Naive B cell (primary cell): ENCODE measurements at places on chromosomes 5 and 9.
A peak's percentile ranks its signal among the peaks of the same experiment; 100 is the strongest.

- DNase-seq = no peak
Observed at GRCh38 chr9:35757226-35757891, 3.3 kb upstream of the MSMP start.

GRCh38 chr5:168209997-168210396 lies 81.4 kb upstream of the WWC1 start:
- no peak for DNase-seq

DNA sequence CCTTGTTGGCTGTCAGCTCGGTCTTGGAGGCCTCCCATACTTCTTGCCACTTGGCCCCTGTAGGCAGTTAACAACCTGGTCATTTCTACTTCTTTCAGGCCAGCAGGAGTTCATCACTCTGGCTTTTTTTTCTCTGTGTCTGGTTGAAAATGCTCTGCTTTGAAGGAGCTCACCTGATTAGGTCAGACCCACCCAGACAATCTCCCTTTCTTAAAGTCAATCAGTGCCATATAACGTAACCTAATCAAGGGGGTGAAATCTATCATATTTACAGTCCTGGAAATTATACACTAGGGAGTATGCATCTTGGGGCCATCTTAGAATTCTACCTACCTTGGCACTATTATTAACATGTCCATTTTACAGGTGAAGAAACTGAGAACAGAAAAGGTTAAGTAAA lies 155.4 kb downstream of the SREK1 start:
- DNase-seq = no peak

DNA sequence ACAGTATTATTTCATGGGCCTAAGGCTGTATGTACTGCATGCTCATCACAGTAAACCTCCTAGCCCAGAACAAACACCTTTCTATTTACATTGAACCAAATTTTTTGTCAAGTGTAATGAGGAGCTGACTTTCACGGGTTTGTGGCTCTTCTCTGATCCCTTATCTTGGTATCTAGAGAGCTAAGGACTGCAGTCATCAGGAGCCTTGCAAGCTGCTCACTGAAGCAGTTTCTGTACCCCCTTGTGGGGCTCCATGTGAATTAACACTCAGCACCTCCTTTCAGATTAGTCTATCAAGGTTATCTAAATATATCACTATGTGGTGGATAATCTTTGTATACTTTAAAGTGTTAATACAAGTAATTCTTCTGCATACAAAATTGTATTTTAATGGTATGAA lies 108.2 kb downstream of the AUH start:
- DNase-seq = no peak

DNA sequence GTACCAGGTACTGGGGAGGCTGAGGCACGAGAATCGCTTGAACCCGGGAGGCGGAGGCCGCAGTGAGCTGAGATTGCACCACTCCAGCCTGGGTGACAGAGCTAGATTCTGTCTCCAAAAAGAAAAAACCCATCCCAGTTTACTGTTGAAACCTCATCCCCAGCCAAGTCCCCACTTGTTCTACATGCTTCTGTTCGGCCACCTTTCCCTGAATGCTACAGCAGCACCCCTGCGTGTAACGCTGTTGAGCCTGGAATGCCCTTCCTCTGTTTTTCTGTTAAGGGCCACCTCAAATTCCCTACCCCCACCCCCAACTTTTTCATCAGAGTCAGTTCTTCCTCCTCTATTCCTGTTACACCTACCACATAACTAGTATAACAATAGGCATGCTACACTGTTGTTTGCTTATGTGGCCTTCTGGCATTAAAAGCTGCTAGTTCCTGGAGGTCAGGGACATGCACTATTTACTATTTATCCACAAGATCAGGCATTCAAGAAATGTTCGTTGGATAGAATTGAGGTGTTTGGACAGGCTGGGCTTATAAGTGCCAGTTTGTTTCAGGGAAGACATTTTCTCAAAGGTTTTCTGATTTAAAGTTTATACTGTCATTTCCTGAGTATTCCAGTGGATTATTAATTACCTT lies 47.1 kb upstream of the C5orf47 start:
- DNase-seq = no peak

GRCh38 chr5:116514421-116514970 lies 60.1 kb downstream of the SEMA6A start:
- DNase-seq = no peak

- DNase-seq = no peak
Observed at GRCh38 chr5:68251804-68252522, 36.4 kb downstream of the PIK3R1 start.

GRCh38 chr5:151180291-151180690 lies 22.7 kb upstream of the ANXA6 start:
- DNase-seq = no peak

DNA sequence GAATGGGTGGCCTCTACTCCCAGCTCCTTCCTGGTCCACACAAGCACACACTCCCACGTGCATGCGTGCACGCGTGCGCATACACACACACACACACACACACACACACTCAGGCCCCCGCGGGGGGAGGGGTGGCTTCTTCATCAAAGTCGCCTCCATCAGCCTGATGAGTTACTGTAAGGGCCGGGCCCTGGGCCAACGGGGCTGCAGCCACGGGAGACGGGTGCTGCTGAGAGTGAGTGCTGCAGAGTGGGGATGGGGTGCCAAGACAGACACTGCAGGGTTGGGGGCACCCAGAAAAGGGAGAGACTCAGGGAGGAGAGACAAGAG lies 18.1 kb downstream of the CNTFR start:
- DNase-seq = no peak

DNA sequence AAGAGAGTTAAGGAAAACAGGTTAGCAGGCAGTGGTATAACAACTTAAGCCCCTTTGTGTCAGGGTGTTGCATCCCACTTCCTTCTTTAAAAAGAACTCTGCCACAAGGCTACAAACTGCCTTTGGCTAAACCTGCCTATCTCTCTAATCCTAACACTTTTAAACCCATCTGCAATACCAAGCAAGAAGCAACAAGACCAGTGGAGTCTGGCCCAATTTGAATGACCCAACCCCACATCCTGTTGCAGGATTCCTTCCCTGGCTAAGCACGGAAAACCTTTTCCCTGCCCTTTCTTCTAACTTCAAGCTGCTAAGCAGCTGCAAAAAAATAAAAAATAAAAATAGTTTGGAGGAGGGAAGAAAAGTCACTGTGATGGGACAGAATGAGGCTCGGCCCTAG lies 27.1 kb downstream of the ABCA1 start:
- no peak for DNase-seq

DNA sequence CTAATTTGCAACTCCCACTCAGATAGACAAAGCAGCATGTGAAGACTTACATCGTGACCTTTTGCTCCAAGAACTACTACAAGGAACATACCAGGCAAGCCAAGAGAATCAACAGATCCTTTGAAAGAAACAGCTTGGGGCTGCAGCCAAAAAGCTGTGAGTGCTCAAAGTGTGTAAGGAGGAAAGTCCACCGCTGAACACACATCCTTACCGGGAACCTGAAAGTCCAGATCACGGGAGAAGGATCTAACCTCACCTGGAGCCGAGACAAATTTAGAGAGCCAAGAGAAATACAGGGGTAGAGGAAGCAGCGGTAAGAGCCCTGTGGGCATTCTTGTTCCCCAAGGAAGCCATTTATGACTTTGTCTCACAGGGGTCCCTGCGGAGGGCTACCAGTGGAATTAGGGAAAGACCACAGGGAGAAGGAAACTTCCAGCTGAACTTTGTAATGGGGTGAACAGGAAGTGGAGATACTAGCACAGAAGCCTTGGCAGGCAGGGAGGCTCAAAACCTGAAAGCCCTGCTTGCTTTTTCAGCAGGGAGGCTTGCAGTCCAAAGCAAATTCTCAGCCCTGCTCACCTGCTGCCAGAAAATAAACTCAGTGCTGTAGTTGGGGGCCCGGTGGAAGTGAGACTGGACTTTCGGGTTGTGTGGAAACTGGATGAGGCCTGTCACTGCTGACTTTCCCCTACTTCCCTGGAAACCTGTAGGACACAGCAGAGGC lies 350.2 kb downstream of the DTWD2 start:
- no peak for DNase-seq

DNA sequence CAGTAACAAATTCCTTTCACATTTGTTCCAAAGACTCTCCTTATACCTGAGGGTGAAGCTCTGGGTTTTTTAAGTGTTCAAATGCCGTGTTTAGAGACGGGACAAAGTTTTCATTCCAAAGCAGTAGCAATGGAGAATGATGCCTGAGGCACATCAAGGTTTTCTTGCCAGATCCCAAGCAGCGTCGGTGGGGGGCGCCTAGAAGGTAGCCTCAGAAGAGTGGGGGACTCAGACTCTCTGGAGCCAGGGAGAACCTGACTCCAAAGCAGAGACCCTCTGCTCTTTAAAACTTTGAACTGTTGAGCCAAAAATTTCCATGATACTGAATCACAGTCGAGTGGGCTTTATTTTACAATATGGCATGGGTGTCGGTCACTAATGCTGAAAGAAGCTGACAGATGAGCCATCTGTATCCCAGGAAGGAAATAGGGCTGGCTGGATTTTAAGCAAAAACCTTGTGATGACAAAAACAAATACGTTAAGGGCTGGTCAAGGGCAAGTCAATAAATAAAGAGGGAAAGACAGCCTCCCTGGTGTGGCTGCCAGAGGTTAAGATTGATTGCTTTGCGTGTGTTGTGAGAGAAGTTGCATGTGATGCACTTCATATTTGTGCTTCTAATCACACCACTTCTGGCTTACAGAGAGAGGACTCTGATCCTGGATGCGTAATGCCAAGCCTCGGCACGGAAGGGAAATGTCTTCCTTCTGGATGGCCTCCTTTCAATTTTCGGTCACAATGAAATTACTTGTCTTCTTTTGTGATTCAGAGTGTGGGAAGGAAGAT lies 161.1 kb upstream of the EFNA5 start:
- DNase-seq = no peak

DNA sequence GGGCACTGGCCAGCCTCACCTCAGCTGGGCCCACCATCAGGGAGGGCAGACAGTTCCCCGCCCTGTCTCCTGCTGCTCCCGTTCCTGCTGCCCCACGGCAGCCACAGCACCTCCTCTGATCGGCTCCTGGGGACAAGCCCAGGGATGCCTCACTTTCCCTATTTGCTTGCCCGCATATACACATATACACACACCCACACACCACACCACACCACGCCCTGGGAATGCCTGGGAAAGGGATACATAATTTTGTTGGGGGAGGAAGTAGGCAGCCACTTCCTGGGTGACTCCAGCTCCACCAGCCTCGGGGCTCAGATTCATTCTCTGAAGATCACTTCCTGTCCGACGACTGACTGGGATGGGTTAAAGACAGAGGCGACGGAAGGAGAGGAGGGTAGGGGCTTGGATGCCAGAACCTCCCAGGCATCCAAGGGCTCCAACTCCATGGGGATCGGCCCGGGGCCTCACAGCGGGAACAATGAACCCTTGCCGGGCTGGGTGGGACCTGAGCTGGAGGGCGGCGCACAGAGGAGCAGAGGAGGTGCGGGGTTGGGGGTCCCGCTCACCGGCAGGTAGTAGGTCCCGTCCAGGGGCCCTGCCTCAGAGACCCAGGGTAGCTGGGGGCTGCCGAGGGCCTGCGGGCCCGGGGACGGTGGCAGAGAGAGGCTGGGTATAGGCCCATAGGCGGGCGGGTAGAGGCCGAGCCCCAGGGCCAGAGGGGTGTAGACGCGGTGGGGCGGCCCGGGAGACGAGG lies 2.0 kb upstream of the MZB1 start:
- peak; percentile 22 for DNase-seq

DNA sequence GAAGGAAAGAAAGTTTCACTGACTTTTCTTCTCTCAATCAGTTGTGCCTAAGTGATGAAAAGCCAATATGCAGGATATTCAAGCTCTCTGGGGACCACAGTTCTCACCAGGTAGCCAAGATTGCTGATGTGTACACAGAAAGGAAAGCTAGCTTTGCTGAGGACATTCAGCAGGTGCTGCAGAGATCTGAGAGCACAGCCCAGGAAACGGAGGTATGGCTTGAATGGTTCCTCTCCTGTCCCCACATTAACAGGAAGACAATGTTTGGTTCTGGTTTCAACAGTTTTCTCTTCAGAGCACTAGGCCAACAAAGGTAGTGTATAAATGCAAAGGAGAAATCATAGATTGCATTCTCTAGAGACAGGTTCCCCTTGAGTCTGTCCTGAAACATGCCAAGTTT lies 69.6 kb downstream of the PTPDC1 start:
- peak; percentile 51 for DNase-seq

- peak; percentile 99 for DNase-seq
Observed at GRCh38 chr5:181223058-181223728, at the start of gene TRIM41. Gene TRIM41, plus strand, starts transcription at chr5:181223281. Its CDS starts 719 bp downstream, at chr5:181224000.

DNA sequence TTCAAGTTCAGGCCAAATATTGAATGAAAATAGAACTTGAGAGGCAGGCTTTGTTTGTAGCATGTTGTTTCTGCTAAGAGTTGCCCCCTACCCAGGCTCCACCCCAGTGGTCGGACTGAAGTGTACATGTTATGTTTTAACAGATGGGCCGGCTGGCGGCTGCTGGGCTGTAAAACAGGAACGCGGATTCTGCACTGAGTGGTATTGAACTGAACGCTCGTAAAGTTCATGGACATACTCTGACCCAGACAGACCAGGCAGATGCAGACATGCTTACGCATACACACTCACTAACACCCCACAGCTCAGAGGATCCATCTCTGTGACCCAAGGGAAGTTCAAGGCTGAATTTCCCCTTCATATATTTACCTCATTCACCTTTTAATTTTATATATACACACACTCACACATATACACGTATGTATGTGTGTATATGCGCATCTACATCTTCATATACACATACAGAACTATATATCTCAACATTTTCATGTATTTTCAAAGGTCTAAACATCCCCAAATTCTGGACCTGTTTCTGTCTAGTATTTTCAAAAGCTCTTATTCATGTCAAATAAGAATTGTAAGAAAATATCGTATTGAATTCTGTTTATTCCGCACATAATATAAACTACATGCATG lies 1.4 kb downstream of the MARCHF3 start:
- DNase-seq = peak; percentile 52

- no peak for DNase-seq
Observed at GRCh38 chr5:180460834-180461233, 33.3 kb upstream of the CNOT6 start.

DNA sequence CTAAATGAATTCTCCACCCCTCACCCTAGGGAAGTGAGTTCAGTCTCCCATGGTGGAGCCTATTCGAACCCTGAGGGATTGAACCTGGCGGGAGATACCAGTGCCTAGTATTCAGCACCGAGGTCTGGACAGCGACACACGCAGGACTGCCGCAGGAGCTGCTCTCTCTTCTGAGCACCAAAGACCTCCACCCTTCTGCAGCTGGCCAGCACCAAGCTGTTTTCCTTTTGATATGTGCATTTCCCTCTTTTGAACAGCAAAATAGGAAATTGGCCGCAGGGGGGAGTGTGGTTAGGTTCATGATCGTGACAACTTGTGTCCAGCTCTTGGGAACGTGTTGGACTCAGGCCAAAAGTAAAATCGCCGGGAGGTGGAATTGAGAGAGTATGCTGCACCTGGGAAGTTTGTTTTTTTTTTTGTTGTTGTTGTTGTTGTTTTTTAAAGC lies 1.2 kb upstream of the PCSK1 start:
- peak; percentile 9 for DNase-seq
